ENCODE measurements at places on chromosomes 12 and 14.

GRCh38 chr12:98002887-98003493, 512.4 kb upstream of the TMPO start:
- no peak for DNase-seq

DNA sequence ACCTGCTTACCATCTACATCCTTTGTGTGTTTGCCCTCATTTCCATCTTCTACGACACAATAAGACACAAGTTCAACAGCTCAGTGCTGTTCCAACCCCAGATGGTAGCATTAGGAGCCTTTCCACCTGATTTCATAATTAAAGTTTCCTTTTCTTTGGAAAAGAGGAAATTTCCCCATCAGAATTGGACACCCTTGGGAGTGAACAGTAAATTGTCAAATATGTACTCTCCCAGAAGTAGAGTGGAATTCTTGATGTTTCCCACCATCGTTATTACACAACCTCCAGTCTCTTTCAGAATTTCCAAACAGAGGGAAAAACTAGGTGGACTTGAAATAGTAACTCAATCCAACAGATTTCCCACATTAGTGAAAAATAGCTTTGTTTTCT, 337.6 kb upstream of the OR4E1 start:
- no peak for DNase-seq

DNA sequence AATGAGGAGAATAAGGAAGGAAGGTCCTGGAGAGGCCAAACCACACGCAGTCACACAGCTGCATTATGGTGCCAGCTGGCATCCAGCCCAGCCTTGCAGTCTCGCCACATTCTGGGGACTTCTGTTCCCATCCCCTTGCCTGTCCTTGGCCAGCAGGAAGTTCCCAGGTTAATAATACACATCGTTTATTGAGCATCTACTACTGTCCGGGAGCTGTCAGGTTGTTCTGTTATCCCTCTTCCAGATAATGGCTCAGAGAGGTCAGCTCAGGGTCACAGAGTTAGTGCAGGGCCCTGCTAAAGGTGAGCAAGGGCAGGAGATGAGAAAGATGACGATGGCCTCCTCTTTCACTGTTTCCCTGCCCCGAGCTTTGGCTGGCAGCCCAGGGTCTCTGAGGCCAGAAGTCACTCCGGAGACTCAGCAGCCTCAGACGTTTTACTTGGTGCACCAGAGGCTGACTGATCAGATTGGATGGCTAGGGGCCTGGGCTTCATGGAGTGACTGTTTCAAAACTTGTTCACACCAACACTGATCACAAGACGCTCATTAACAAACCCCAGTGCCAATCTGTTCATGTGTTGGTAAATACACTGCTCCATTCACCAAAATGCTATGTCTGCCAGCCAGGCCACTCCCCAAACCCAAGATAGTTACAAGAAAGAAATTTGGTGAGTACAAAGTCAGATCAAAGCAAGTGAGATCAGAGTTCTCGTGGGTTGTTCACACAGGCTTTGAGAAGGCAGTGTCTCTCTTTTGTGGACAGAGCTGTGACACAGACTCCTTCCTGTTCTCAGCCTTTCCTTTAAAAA, 79.2 kb downstream of the B4GALNT3 start:
- peak; percentile 49 for DNase-seq

DNA sequence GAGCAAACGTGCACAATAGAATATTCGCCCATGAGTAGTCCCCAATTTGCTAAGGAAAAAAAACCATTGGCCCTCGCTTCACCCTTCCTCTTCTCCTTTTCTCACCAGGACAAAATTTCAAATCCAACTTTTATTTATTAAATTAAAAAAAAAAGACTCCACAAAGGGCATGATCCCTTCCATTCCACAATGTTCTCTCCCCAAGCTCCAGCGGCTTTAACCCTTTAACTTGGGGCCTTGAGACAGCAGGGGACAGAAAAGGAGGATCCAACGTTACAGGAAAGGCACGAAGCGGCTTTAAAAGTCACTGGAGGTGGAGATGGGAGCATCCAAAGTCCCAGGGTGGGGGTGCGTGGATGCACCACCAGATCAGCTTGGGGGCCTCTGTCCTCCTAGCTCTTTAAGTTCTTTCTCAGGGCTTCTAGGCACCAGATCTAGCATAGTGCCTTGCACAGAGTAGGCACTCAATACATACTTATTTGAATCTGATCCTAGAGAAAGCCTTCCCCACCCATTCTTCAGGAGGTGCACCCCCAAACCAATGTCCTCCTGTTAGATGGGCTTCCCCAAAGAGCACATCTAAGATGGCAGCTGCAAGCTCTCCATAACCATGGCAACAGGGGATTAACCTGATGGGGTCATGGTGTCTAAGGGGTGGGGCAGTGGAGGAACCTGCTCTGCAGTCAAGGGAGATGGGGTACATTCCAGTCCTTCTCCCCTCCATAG, 5.2 kb upstream of the AAAS start:
- DNase-seq: no peak

GRCh38 chr12:22874151-22874550, 249.2 kb downstream of the ETNK1 start:
- no peak for DNase-seq

- no peak for DNase-seq
Observed at GRCh38 chr12:44053549-44054127, 217.8 kb downstream of the TMEM117 start.

DNA sequence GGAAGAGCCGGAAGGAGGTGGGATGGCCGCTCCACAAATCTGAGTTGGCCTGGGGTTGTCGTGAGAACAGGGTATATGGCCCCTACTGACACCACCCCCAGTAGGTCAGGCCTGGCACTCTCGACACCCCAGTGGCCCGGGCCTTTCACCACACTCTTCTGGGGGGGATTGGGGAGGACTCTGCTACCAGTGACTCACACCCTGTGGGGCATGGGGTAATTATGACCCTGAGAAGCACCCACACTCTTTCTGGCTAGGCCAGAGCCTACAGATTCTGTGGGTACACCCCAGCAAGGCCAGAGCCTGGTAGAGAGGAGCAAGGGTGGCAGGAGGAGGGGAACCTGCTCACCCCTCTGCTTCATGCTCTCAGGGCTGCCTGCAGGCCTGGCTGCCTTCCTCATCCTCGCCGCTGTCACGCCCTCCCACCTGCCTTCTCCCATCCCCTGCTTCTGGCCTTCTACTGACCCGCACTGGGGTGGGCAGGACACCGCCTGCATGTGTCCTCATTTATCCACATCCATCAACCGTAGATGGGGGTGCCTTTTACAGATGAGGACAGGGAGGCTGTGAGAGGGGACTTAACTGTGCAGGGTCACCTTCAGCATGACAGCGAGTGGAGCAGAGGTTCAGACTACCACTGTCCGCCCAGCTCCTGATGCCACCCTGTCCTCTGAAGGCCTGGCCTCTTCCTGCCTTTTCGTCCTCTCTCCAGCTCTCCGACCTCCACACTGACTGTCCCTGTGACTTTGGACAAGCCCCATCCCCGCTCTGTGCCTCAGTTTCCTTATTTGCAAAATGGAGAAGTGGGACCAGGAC, 18.4 kb downstream of the ASB2 start:
- DNase-seq: no peak

DNA sequence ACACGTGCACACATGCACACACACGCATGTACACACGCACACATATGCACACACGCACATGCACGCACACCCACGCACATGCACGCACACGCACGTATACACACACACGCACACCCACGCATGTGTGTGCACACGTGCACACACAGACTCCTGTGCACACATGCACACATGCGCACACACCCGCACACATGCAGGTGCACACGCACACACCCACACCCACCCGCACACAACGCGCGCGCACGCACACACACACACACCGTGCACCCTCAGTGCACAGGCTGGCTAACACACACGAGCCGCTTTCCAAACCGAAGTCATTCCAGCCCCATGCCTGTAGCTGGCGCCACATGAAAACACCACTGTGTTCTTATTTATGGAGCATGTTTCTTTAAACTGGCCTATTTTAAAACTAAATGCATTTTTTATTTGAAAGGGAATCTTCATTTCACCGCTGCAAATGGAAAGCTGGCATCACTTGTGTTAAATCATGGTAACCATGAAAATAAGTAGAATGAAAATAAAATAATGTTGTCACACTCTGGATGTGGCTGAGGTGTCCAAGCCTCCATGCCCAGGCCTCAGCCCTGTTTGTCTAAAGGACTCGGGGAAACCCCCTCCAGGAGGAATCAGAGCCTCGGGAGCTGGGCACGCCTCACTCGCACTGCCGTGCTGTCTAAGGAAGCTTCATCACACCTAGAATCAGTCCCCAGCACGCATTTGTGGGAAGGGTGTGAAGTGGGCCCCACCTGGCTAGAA, 45.1 kb downstream of the GALNT9 start:
- DNase-seq: no peak

GRCh38 chr12:48279101-48279500, 71.6 kb downstream of the ZNF641 start:
- no peak for DNase-seq

DNA sequence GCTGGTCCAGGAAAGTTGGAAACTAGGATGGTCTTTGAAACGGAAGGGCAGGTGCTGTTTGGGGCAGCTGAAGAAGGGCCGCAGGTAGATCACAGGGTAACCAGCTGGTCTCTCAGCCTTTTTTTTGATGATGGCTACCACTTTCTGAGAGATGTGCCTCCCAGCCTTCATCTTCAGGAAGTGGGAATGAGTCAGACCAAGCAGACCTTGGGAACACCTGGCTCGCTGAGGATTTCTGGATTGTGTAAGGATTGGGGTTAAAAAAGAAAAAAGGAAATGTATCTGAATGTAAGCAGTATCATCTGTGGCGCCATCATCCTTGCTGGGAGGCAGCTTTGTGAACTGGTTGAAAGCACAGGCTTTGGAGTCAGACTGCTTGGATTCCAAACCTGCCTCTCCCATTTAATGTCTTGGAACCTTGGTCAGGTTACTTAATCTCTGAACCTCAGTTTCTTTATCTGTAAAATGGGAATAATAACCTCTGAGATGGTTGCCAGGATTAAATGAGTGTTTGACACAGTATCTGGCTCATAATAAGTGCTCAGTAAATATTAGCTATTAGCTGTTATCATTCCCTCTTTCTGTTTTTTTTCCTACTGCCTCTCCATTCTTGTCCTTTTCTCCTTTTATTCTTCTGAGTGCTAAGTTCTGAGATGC, 1.7 kb downstream of the PRPF40B start:
- DNase-seq: no peak

GRCh38 chr12:53052419-53053217, 2.8 kb downstream of the TNS2 start:
- no peak for DNase-seq

DNA sequence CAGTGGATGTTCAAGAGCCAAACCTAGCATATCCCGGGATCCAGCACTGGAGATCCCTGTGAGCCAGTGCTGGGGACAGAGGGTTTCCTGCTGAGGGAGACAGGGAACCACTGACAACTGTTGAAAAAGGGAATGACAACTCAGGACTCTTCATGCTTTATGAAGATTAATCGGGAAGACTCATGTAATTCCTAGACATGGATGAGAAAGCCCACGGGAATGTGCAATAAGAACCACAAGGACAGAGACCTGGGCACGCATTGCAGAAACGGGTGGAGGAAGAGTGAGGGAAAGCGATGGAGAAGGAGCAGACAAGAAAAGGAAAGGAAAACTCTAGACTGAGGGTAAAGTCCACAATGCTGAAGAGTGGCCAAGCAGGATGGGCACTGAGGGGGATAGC, 296.0 kb downstream of the PCNX1 start:
- no peak for DNase-seq

- no peak for DNase-seq
Observed at GRCh38 chr12:85627584-85627983, 208.6 kb downstream of the RASSF9 start.

GRCh38 chr12:21819236-21819635, 44.7 kb upstream of the KCNJ8 start:
- DNase-seq: no peak

DNA sequence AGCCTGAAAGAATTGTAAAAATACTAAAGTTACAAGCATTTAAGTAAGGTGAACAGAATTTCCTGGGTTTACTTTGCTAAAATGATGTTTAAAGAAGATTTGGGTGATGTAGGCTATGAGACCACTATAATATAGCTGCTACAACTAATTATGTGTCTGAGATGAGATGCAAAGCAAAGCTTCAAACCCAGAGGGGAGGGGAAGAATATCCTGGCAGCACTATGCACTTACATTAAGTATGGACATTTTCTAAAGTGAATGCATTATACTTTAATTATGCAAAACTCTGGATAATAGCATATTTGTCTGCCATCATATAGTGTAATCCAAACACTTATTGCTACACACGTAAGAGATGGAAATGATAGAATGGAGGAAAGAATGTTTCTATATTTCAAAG, 1003.7 kb downstream of the GALC start:
- DNase-seq: no peak

DNA sequence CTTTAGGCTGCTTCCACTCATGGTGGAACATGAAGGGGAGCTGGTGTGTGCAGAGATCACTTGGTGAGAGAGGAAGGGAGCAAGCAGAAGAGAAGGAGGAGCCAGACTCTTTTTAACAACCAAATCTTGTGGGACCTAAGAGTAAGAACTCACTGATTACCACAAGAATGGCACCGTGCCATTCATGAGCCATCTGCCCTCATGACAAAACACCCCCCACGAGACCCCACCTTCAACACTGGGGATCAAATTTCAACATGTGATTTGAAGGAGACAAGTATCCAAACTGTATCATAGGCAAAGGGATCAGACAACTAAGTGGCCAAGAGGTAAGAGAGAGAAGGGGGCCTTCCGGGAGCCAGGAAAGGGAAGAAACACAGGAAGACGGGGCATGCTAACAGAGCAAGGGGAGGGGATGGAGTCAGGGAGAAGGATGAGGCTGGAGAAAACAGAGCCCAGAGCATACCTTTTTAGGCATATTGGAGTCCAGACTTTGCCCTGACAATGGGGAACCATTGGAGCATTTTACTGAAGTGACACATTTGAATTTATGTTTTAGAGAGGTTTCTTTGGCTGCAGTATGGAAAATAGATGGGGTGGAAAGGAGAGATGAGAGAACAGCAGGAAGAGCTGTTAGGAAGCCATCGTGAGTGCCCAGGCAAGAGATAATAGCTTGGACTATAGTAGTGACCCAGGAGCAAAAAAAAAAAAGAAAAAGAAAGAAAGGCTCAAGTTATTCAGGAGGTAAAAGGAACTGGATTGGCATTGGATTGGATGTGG, 204.4 kb upstream of the NUDT4 start:
- no peak for DNase-seq

DNA sequence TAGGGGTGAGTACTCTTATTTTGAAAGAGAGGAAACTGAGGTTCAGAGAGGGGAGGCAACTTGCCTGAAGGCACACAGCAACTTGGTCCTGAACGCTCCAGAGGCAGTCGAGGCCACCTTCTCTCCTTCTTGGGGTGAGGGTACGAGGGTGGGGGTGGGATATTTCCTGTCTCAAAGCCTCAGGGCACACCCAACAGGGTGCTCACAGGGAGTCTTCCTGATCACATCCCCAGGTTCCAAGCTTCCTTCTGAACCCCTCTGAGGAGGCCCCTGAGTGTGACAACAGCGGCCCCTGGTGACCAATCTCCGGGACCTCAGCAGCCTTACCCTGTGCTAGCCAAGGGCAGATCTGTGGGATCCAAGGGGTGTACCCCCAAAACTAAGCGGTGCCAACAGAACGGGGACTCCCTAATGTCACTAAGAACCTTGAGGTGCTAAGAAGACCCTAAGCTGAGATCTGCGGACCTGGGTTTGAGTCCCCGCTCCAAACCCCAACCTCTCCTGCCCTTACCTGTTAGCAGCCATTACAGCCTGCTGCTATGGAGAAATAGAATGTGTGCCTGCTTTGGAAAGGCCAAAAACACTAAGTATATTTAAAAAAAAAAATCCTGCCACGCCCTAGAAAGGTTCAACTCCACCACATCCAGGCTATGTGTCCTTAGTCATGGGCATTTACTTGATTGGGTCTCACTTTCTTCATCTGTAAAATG, 57.9 kb downstream of the TRPV4 start:
- DNase-seq: peak; percentile 57
